ENCODE measurements at places on chromosomes 12 and 14.

DNA sequence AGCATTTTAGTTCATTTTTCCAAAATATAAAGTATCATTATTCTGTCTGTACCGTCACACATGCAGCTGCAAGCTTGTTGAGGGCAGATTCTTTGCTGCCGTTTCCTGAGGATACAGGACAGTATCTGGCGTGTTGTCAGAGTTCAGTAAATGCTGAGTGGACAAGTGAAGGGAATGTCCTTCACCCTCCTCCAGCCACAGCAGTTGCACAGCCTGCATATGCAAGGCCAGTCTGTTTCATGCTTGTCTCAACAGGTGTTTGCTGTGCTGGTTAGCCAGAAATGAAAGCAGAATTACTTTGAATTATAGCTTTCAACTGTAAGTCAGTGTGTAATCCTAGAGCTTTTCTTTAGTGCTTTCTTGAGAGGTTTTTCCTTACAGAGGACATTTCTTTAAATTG lies 36.5 kb downstream of the TDP1 start:
- DNase-seq: no peak

DNA sequence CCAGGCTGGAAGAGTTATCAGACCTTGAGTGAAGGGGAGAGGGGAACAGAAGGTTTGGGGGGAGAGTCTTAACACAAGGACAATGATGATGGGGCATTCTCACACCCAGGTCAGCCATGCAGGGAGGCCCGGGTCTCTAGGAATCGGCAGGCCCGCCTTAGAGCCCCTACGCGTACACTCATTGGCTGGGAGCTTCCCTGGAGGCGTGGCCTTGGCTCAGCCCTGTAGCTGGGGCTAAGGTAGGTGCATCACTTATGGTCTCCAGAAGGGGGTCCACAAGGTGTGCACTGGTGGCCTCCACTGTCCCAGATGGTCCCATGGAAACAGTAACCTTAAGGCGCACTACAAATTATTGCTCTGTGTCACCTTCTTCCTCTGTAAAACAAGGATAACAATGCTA lies 660.1 kb downstream of the MED13L start:
- no peak for DNase-seq

DNA sequence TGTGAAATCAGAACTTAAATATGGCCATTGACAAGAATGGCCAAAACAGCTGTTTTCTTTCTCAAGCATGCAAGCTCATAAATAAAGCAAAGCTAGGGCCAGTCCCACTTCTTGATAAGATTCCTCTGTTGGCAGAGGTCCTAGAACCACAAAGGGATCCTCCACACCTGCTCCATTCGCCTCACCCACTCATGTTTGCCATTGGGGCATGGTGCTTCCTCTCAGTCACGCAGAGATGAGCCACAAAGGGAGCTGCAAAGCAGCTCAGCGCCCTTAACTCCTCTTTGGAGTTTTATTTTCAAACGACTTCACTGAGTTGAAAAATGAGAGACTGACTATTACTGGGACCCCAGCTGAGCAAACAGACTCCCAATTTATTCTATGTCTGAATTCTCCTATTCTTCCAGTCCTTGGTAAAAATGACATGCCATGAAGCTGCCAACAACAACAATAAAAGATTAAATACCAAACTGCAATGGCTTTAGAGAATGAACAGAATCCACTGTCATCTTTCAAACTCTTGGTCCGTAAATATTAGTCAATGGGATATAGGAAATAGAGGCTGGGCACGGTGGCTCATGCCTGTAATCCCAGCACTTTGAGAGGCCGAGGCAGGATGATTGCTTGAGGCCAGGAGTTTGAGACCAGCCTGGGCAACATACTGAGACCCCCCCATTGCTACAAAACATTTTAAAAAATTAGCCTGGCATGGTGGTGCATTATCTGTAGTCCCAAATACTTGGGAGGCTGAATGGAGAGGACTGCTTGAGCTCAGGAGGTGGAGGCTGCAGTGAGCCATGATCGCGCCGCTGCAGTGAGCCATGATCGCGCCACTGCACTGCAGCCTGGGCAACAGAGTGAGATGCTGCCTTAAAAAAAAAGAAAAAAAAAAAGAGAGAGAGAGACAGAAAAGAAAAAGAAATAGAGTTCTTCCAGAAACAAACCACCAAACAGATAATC lies 16.4 kb downstream of the MANSC1 start:
- no peak for DNase-seq

DNA sequence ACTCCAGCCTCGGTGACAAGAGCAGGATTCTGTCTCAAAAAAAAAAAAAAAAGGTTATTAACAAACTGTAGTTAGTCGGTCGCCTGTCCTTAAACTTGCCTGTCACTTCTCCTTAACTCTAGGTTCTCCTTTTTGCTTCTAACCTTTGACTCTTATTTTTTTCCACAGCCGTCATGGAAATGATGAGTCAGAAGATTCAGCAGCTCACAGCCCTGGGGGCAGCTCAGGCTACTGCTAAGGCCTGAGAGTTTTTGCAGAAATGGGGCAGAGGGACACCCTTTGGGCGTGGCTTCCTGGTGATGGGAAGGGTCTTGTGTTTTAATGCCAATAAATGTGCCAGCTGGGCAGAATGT lies 418 bp upstream of the MYG1 start:
- peak; percentile 18 for DNase-seq

DNA sequence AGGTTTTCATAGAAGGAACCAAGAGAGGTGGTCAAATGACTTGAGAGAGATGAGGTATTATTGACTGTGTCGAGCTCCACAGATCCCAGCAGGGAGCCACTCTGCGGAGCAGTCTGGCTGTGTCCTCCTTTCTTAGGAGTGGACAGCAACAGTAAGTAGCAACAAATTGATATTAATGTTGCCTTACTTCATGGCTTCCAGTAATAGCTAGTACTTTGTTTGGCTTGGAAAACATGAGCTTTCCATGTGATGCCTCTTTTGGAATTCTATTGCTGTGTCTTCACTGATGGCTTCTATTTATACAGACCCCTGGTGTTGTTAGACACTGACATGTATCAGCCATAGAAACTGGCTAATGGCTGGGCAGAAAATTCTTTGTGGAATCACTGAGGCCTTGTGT lies 531.2 kb upstream of the CCDC196 start:
- no peak for DNase-seq

GRCh38 chr14:51157012-51157411 lies 62.1 kb upstream of the TRIM9 start:
- DNase-seq: no peak

GRCh38 chr12:4141348-4142270 lies 132.0 kb upstream of the CCND2 start:
- DNase-seq: no peak

DNA sequence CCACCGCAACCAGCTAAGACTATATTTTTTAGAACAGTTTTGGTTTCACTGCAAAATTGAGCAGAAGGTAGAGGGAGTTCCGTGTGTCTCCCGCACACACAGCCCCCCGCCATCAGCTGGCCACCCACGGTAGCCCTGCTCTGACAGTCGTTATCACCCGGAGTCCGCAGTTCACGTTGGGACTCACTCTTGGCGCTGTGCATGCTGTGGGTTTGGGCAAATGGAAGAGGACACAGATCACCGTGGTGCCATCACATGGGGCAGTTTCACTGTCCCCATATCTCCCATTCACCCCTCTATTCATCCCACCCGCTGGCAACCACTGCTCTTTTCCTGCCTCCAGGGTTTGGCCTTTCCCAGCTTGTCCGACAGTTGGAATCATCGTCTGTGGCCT lies 31.8 kb upstream of the ULK1 start:
- DNase-seq: no peak

DNA sequence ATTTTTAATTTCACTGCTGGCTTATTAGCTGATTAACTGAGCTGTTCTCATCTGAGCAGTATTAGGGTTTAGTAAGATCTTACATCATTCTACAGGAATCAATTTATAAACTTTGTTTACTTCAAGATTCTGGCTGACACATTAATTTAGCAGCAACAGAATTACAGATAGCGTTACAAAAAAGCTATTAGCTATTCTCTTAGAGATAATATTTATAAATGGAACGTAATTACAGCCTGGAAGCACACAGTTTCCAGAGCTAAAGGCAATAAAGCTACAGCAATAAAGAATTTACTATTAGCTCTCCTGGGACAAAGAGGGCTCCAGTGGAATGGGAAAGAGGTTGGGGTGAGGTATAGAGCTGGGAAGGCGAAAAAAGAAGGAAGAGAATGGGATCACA lies 34.7 kb downstream of the PDE6H start:
- DNase-seq: no peak

DNA sequence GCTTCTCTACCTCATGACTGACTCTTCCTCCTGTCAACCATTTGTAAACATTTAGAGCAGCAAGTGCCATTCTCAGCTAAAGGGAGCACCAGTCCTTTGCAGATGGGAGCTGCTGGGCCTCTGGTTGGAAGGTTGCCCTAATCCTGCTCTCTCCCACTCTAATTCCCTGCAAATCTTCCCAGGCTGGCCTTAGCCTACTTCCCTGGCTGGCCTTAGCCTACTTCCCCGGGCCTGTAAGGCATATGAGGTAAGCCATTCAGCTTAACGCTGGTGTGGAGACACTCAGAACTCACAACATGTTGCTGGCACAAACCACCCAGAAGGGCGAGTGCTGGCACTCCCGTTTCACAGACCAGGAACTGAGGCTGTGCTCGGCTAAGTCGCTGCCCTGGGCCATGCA lies 69.0 kb downstream of the CPSF2 start:
- no peak for DNase-seq

DNA sequence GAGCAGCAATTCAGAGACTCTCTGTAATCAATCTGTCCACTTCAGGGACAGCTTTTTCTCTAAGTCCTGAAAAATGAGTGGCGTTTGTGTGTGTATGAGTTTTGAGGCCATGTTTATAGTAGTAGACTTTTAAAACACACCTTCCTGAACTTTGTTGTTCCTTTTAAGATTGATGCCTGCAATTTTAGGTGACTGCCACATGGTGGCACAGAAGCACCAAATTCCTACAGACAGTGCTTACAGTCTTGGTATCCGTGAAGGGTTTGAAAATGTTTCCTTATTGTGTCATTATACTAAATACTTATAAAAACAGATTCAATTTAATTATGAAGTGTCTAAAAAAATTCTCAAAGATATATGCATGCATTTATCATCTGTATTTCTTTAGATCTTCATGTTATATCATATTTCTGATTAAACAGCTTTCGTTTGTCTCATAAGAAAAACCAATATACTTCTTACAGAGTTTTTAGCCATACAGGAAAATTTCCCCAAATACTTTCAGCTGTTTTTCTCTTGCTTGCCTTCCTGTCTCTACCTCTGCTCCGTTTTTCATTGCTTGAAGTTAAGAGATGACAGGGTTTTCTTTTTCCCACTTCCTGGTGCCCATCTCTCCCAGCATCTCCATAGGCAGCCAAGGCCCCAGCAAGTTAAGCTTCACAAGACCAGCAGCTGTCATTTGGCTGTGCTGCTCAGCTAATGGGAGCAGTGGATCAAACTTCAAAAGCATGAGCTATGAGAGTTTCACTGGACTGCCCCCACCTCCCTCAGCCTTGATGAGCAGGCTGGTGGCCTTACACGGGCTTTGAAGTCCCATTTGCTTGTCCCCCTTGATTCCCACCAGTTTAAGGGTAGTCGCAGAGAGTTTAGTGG lies 259.6 kb downstream of the AKAP6 start:
- DNase-seq: no peak

DNA sequence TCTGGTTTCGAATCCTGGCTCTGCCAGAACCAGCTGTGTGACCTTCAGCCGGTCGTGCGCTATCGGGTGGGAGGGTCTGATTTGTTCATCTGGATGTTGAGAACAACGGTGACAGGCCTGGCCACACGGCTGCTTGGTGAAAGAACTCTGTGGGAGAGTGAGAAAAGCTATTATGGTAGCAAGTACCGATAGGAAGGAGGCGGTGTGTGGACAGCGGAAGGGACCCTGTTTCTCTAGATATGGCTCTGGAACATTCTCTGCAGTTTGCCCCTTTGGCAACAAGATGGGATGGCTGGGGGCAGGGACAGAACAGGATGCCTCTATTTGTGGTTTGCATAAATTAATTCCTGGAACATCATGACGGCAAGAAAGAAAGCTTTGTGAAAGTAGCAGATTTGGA lies 347.3 kb downstream of the AACS start:
- DNase-seq: no peak

DNA sequence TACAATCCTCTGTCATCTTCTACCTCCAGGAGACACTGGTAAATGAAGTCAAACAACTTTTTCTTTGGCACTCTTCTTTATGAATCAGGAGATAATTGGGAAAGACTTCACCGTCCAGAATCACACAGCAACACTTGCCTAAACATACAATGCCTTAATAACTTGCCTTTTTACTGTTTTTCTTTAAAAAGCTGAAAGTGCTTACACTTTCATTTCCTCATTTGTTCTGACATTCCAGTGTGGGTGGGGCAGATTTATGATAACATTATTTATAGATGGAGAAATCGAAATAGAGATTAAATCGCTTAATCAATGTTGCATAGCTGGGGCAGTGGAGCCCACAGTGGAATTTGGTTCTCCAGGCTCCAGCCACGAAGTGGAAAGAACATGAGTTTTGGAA lies 2.8 kb upstream of the FRS2 start:
- no peak for DNase-seq

GRCh38 chr14:56100556-56100955 lies 17.7 kb upstream of the PELI2 start:
- no peak for DNase-seq

DNA sequence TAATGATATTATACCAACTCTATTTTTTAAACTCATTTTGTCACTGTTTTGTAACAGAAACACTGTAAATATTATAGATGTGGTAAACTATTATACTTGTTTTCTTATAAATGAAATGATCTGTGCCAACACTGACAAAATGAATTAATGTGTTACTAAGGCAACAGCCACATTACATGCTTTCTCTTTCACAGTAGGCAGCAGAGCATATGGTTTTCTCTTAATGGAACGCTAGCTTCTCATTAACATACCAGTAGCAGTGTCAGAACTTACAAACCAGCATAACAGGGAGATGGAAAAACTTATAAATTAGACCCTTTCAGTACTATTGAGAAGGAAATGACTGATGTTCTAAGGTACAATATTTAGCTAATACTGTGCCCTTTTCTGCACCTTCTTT lies 398.8 kb downstream of the PRKD1 start:
- DNase-seq: no peak

- no peak for DNase-seq
Measured at GRCh38 chr14:95415993-95416392, 96.3 kb upstream of the CLMN start.

Data from activated CD4-positive, alpha-beta T cell treated with anti-CD3 and anti-CD28 coated beads for 24 hours (primary cell).